A673 (cell line): ENCODE measurements at places on chromosomes 2 and 18.

GRCh38 chr2:12107321-12107720 lies 360.9 kb downstream of the LPIN1 start:
- DNase-seq, result no peak

DNA sequence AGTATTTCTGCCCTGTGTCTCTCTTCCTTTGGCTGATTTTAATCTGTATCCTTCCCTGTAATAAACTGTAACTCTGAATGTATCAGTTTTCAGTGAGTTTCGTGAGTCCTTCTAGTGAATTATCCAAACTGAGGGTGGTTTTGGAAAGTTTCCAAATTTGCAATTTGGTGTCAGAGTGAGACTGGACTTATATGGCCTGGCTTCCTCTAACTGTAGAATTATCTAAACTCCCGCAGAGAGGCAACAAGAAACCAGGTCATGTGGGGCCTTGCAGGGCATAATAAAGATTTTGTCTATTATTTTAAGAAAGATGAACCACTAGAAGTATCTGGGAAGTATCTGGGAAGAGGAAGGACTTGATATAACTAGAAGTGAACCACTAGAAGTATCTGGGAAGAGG lies 95.3 kb upstream of the RNF152 start:
- DNase-seq, result peak; percentile 47

GRCh38 chr2:104861351-104862057 lies 7.6 kb downstream of the POU3F3 start:
- no peak for DNase-seq

DNA sequence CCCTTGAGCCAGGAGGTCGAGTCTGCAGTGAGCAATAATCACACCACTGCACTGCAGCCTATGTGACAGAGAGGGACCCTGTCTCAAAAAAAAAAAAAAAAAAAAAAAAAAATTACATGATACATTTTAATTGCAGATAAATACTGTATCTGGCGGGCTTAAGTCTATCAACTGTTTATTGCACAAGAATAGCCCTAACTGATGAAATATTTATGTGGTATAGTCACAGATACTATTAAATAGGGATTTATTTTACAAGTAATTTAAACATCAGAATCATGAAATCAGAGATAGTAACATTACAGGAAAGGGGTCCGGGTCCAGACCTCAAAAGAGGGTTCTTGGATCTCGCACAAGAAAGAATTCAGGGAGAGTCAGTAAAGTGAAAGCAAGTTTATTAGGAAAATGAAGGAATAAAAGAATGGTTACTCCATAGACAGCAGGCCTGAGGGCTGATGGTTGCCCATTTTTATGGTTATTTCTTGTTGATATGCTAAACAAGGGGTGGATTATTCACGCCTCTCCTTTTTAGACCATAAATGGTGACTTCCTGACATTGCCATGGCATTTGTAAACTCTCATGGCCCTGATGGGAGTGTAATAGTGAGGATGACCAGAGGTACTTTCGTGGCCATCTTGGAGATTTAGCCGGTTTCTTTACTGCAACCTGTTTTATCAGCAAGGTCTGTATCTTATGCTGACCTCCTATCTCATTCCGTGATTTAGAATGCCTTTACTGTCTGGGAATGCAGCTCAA lies 166.6 kb downstream of the PMAIP1 start:
- no peak for DNase-seq

DNA sequence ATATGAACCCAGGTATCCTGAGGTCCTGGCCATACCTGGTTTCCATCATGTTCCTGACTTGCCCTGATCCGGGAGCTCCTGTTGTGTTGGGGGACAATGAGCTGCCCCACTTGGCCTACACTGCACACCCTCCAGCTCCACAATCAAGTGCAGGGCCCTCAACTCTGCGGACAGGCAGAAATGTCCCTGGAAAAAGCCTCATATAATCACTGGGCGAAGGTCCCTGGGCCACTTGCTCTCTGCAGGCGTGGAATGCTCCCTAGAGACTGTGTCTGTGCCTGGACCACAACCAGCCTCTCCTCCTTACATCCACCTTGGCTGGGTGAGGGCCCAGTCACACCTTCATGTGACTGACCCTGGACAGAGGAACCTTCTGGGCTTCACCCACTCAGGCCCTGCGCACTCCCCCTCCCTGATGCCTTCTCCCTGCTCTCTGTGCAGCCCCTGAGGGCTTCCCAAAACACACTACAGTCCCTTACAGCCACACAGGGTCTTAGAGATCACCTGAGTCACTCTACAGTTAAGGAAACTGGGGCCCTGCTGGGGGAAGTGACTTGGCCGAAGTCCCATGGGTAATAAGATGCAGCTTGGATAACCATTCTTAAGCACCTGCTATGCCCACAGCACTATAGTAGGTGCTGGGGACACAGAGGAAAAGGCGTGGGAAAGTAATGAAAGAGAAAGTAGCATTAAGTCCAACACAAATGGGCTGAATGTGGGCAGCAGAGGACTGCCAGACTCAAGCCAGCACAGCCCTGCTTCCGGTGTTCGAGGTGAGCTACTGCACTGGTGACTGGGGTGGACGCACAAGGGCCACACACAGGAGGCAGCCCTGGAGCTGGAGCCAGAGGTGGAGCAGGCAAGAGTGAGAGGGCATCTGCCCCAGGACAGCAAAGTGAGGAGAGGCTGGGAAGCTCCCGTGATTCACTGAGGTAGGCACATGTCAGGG lies 9.8 kb downstream of the BOLA3 start:
- no peak for DNase-seq

DNA sequence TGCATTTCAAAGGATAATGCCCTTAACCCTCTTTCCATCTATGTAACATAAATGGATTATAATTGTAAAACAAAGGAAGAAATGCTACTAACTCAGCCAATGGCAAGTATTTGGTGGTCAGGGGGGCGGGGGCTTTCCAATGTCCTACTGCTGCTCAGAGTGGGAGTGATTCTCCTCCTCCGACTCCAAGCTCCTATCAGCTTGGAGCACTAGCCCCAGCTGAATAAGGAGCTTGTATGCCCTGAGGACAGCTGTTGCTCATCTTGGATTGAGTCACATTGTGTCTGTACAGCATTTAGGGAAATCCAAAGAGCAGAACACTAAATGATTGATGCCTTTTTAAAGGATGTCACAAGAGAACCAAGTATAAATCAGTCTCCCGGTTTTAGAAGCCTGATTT lies 105.6 kb upstream of the ZNF521 start:
- DNase-seq, result no peak

DNA sequence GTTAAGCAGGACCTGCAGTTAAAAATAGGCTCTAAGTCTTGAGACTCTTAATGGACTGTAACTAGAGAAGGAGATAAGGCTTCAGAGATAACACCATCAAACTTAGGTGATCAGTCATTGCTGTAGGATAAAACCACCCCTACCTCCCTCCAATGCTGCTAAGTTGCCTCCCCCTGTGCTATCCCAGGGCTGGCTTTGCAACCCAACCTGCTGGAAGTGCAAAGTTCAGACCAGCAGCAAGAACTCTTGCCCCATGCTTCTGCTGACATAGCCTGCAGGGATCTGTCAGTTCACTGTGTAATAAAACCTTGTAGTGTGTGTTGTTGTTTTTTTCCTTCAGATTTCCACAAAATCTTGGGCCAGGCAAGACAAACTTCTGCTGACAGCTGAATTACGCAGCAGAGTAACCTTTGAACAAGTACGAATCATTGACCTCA lies 57.4 kb upstream of the EPB41L3 start:
- DNase-seq, result no peak

DNA sequence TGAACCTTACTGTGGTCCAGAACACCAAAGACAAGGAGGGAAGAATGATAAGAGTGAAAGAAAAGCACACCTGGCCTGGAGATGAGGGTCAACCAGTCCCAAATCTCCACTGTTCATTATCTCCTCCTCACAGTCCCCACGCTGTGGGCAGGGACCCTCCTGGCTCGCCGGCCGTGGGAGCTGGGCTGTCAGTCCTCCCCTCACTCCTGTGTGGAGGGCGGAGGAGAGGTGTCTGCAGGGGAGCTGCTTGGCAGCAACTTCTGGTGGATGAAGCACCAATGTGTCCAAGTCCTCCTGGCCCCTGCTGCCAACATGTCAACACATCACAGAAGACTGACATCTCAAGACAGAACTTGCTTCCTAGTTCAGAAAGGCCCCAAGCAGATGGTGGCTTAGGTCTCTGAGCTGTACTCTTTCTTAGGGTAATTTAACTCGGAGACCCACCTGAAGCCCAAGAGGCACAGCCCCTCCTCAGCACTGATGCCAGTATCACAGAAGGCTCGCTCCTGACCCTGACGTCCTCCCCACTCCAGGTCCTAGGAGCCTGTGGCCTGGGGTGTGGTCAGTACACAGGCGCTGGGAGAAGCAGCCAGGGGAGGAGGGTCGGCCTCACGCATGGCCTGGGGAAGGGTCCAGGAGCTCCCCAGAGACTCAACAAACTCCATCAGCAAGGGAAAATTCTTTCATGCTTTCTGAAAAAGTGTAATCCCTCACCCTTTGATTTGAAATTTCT lies 54.5 kb downstream of the PARD6G start:
- no peak for DNase-seq

DNA sequence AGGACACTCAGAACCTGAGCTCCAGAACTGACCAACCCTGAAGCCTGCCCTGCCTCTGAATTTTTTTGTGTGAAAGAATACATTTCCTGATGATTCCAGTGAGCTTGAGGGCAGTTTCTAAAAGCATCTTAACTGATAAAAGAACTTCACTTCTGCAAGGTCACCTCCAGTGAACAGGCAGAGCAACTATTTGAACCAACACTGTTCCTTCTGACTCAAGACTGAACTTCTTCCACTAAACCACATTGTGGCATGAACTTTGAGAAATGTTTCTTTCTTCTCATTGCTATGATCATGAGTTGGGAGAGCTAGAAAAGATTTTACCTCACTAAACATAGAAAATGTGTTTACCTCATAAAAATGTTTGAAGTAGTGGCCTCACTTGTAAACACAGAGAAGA lies 83.8 kb upstream of the SERTAD2 start:
- no peak for DNase-seq

DNA sequence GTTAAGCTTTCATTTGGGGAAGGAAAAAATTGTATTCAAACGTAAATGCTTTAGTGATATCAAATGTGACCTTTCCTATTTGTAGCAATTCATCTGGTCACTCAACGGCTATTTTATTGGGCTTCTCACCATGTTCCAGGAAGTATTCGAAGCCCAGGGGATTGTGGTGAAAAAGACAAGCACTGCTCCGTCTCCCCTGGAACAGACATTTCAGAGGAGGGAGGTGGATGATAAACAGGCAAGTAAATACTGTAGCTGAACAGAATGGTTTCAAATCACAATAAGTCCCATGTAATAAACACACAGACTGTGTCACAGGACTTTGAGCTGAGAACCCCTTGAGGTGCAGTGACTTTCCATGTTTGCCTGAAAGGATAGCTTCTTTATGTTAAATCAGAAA lies 464.7 kb upstream of the HNRNPA3 start:
- no peak for DNase-seq

- no peak for DNase-seq
Observed at GRCh38 chr2:99431587-99432275, 58.1 kb downstream of the REV1 start.

- no peak for DNase-seq
Observed at GRCh38 chr2:63788071-63788470, 53.6 kb upstream of the UGP2 start.

- DNase-seq, result no peak
Observed at GRCh38 chr2:67877301-67877700, 185.5 kb downstream of the C1D start.
